ENCODE measurements at places on chromosomes 1 and 21.

- DNase-seq = no peak
Measured at GRCh38 chr1:156424806-156425432, 55.9 kb downstream of the RHBG start.

- DNase-seq = peak; percentile 87
Measured at GRCh38 chr1:205284420-205285144, 37.0 kb downstream of the NUAK2 start.

DNA sequence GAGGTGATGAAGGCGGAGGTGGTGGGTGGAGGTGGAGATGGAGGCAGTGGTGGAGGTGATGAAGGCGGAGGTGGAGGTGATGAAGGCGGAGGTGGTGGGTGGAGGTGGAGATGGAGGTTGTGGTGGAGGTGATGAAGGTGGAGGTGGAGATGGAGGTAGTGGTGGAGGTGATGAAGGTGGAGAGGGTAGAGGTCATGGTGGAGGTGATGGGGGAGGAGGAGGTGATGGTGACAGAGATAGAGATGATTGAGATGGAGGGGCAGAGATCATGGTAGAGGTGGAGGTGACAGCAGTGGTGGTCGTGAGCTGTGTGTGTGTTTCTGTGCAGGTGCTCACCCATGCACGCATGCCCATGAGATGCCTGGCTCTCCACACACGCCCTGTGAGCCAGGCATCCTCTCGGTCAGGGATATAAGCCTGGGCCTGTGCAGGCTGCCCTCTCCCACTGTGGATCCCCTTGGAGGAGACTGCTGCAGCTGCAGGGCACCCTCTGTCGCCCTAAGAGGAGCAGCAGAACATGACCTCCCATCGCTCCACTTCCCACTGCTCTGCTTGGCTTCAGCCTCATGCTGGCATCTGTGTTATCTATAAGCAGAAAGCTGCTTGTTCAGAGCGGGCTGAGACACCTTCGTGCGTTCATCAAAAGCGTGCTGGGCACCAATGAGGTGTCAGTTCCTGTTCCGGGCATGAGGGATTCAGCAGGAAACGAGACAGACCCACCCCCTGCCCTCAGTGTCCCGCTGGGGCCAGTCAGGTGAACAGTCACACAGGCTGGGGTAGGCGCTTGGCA, 20.5 kb upstream of the NPHP4 start:
- no peak for DNase-seq

DNA sequence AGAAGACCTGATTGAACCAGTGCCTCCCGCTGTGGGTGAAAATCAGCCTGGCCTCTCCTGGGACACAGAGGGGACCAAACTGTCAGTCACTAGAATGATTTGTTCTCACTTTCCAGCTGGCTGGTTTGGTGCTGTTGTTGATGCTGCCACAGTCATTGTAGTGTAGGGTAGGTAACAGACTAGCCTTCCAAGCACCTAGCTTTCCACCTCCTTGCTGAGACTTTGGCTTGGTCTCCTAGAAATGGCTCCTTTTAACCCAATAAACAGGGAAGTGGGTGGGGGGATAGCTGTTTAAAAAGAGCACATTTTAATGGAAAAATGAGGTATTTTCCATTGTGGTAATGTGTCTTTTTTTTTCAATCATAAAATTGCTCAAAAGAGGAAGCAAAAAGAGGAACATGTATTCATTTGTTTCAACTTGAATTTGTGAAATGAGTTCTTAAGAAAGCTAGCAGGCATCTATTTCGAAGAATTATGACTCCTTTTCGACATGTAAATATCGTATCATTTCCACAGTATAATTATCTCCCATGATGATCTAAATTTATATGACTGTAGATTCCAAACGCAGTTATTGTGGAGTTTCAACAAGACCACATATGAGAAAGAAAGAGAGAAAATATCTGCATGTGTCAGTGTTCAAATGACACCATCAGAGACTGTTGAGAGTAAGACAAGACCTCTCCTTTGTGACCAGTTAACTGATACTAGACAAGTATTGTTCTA, 190.1 kb downstream of the HLX start:
- DNase-seq = no peak

- no peak for DNase-seq
Measured at GRCh38 chr1:202836623-202837403, 26.1 kb downstream of the PCAT6 start.

GRCh38 chr1:4023678-4024077, 123.6 kb upstream of the C1orf174 start:
- DNase-seq = no peak

GRCh38 chr1:181184621-181185020, 96.1 kb downstream of the IER5 start:
- no peak for DNase-seq

DNA sequence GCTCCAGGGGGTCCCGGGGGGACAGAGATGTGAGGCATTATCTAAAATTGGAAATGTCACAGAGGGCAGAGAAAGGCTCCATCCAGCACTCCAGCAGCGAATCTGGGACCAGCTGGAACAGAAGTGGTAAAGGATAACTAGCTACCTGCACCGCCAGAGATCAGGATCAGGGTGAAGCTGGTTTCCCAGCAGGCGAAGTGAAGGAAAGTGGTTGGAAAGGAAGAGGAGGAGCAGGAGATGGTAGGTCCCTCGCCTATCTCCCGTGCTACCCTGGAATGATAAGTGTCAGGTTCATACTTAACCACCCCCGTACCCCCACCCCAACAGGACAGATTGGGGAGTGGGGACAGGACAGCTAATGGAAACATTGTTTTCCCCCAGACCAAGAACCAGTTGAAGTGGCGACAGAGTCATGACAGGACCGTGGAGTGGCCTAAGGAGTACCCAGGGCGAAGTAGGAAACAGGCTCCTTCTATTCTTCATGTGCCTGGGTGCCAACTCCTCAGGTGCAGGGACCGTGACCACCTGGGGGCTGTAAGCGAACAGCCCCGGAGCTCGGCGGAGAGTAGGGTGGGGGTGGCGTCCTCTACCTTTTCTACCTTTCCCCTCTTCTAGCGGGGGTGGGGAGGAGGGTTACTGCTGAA, 717 bp downstream of the B4GALT3 start:
- no peak for DNase-seq

DNA sequence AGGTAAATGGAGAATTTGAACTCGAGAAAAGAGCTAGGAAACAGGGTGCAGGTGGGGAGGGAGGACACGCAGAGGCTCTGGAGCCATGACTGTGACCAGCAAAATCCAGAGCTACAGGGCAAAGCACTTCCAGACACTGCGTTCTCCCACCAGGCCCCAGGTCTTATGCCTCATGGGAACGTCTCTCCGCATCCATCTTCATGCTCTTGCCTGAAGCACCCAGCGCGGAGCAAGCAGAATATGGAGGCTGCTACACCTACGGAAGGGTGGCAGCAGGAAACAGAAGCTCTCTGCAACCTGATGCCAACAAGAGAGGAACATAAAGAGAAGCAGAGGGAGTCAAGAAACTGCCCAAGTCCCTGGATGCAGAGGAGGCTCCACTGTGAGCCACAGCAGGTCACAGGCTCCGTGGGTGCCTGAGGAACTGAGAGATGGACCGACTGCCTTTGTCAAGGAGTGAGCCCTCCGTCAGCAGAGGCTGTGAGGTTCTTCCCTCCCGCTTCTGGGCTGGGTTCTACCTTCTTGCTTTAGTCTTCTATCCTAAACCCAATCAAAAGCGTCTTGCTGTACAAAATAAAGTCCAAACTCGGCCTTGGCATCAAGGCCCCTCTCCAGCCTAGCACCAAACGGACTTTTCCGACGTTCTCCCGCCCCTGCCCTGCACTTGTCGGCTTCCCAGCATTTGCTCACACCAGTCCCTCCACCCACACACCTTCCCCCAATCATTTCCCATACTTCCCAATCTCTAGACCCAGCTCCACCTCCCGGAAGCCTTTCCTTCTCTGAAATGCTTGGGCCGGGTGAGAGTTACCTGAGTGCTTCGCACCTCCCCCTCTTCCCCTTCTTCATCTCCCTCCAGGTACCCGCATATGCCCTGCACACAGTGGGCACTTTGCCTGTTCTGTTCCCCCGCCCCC, 930 bp downstream of the DHCR24 start:
- DNase-seq = no peak

DNA sequence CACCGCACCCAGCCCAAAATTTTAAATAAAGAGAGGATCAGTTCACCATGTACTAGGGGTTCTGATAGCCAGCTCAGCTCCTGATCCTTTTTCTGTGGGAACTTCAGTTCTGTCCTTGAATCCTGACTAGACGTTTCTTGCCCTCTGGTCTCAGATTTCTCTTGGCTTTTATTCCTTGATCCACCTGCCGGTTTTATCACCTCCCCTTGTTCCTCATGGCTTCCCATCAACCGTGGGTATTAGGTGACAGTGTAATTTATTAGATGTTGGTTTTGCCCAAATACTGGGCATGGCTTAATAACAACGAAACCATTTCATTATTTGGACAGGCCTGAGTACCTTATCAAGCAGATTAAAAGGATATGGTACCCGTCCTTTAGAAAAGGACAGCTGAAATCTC, 22.5 kb downstream of the SLC45A1 start:
- no peak for DNase-seq

DNA sequence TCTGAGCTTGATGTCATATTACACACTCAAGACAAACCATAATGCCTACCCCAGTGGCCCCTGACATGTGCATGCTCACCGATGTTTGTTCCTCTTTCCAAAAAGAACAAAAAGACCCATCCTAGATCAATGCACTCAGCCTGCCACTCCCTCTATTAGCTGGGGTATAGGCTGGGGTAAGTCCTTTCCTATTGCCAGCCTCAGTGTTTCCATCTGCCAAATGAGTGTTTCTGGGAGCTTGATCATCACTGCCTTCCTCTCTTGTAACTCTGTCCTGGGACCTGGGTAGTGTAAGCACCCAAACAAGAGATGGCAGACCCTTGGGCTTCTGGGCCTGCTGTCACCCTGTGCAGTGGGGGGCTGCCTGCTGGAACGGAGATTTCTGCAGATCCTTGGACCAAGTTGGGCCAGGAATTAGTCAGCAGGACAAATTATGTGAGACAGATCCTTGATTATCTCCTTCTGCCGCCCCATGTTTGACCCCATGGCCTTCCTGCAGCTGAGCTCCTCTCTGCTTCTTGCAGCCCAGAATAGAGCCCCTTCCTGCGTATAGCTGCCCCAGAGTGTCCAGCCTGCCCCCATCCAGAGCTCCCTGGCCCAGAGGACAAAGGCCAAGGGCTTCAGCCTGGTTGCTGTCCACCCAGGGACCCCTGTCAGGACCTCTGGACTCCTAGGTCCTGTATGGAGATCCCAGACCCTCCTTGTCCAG, 31.5 kb upstream of the LRP8 start:
- DNase-seq = no peak

DNA sequence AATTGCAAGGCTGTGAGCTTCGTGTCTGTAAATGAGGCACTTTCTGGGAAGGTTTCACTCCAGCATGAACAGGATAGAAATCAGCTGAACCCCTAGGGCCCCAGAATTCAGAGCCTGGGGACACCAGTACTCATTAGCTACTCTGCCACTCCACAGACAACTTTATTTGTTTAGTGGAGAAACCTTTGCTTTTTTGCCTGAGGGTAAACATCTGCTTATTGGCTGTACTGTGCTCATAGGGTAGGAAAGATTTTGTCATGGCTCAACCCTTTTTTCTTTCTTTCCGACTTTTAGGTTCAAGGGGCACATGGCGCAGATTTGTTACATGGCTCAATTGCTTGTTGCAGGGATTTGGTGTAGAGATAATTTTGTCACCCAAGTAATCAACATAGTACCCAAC, 138.4 kb upstream of the BACE2 start:
- no peak for DNase-seq

GRCh38 chr1:230186003-230186863, 119.2 kb downstream of the GALNT2 start:
- peak; percentile 85 for DNase-seq

- DNase-seq = no peak
Measured at GRCh38 chr1:179043266-179043665, 17.6 kb downstream of the FAM20B start.

DNA sequence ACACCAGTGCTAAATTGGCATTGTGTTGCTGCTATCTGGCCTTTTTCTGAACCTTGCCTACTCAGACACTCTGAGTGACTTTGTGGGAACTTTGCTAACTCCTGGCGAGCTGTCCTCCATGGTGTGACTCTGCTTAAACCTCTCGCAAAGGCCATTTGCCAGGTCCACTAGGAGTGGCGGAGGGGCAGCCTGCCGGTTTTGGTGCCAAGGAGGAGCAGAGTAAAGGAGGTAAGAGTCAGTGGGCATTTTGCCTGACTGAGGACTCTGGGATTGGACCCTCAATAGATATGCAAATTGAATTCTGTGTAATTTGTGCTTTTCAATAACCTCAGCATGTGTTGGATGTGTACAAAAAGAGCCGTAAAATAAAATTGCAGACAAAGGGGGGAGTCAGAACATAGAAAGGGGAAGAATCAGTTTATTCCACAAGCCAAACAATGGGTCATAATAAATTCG, 386.6 kb upstream of the NFIA start:
- no peak for DNase-seq

DNA sequence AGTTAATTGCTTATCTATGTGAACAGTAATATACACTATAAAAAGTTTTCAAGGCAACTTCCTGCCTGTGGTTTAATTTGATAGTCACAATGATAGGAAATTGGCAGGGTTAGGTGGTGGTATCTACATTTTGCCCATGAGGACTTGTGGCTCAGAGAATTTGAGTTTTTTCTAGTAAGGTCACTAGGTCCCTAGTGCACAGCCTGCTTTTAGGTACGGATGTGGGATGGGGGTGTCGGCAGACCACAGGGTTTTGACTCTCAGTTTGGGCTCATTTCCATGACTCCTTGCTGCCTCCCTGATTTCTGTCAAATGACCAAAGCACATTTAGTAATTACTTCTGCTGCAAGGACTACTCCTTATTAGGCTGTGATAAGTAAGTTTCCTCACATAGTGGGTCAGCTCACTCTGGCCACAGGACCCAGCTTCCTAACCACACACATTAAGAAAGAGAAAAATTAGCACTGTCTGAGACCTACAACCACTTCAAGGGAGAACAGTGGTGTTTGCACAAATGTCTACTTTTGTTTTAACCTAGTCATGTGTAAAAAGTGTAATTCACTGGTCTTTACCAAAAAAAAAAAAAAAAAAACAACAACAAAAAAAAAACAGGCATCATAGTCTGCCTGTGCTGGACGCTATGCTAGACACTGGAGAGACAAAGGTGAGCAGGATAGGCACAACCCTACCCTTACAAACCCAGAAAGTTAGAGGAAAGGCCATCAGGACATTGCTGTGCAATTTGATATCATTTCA, 43.7 kb downstream of the MRPL39 start:
- DNase-seq = no peak

DNA sequence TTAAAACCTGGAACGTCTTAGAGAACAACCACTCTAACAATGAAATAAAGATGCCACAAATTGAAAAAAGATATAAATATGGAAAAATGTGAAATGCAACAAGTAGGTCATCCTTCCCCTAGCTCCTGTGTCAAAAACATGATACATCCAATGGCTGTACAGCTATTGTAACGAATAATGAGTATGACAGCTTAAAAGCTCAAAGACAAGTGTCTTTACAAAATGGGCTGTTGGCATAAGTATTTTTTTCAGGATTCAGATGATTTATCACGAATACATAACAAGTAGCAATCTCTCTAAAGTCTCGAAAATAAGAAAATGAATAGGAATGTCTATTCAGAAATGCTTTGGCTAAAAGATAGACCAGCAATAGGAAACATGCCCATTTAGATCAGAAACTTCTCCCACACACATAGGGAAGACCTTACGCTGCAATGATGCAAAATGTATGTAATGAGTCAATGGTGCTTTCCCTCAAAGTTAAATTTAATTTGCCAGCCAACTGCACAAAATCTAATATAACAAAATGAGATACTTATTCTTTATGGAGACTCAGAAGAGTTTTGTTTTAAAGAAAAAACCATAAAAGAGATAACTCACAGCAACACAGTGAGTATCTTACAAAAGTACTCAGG, 8.3 kb downstream of the TGFBR3 start:
- no peak for DNase-seq
